Fibroblast of upper back skin (primary cell): ENCODE measurements at places on chromosomes 1 and 21.

DNA sequence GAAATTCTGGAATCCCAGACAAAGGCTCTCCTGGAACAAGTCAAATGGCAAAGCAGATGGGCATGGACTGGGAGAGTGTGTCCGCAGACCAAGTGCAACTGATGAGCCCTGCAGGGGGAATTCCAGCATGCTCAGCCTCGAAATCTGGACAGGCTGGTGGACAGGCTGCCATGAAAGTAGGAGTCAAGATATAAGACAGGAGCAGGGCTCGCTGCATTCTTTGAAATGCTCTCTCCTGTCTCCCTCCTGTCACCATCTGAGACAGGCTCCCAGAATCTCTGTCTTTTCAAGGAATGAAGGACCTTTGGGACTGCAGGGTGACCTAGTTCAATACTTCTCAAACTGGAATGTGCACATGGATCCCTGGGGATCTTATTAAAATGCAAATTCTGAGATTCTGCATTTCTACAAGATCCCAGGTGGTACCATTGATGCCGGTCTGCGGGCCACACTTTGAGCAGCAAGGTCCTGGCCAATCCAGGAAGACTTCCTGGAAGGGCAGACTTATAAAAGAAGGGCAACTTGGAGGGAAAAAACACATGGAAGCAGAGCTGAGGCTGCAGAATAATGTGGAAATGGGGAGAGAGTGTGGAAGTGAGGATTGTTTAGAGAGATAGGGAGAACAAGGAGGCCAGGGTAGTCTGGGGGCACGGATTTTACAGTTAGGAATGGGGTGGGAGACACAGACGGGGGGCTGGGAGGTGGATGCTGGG is 29.8 kb downstream of the TNNT2 start:
- no peak for DNase-seq

DNA sequence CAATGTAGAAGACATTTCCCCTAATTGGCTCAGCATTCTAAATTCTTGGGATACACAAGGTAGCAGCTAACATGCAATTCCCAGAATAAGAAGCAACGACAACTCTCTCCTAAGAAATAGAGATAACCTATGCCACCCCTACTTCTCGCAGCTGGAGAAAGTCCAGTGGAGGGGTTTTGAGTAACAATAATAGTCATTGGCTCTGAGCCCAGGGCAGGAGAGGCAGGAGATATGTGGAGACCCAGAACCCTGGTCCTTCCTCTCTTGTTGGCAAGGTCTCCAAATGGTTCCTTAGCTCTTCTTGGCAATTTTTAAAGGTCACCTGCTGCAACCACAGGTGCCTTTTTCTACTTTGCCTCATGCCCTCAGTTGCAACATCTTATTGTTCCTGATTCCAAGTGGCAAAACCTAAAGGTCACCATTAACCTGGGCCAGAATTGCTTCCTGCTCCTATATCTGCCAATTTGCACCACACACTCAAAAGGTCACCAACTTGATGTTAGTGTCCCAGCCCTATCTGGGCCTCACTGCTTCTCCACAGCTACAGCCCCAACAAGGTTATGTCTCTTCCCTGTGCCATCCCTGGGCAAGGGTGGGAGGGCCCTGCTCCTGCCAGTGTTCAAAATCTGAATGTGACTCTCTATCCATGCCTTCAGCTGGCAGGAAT is 36.7 kb downstream of the TBX15 start:
- DNase-seq = no peak

- DNase-seq = no peak
These were observed 12.4 kb downstream of the KLHDC8A start for GRCh38 chr1:205344066-205344928.

GRCh38 chr21:31671931-31672330 is 12.4 kb downstream of the SOD1 start:
- DNase-seq = no peak

DNA sequence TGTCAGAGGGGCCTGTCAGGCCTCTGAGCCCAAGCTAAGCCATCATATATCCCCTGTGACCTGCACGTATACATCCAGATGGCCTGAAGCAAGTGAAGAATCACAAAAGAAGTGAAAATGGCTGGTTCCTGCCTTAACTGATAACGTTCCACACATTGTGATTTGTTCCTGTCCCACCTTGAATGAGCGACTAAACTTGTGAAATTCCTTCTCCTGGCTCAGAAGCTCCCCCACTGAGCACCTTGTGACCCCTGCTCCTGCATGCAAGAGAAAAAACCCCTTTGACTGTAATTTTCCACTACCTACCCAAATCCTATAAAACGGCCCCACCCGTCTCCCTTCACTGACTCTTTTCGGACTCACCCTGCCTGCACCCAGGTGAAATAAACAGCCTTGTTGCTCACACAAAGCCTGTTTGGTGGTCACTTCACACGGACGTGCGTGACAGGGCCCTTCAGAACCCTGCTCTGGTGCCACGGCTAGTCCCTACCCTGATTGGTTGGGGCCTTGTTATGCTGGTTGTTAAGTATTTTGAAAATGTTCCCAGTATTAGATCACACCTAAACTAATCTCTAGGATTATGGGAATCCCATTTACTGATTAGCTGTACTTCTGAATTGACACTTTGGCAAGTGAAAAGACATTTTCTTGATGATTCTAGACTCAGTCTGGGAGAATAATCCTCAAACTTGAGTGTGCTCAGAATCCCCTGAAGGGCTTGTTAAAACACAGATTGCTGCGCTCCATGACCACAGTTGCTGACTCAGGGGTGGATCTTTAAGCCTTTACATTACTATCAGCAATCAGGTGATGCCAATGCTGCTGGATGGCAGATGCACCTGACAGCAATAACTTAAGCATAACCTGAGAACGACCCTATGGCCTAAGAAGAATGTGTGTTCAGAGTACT is 28.8 kb upstream of the SPATA6 start:
- DNase-seq = no peak

DNA sequence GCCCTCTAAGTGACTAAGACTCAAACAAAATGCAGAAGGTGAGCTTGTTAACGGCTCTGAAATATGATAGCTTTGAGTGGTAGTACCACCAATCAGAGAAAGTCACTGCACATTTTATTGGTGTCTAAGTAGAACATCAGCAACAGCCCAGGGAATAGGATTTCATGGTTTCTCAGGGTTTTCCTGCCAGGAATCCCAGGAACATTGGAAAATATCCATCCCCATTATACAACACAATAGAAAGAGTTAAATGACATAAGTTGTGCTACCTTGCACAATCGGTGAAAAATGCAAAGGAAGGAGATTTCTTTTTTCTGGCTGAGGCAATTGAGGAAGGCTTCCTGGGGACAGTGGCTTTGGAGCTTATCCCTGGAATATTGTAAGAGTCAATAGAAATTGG is 283.1 kb downstream of the HLX start:
- DNase-seq = no peak

GRCh38 chr1:243438146-243438545 is 182.3 kb downstream of the SDCCAG8 start:
- no peak for DNase-seq

DNA sequence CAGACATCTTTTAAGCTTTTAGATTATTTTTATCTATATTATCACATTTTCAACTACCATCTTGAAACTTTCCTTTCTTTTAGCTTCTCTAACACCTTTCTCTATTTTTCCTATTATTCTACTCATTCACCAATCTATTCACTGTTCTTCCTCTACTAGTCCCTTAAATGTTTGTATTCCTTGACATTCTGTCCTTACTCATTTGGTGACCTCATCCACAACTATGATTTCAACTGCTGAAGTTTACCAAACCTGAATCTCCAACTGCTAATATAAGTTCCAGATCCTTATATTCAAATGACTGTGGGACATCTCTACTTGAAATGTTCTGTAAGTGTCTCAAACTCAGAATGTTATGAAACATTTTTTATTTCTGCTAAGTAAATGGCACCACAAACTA is 49.2 kb downstream of the TUT4 start:
- DNase-seq = no peak
